Hematopoietic multipotent progenitor cell (in vitro differentiated cells): ENCODE measurements at places on chromosomes 12 and 14.

DNA sequence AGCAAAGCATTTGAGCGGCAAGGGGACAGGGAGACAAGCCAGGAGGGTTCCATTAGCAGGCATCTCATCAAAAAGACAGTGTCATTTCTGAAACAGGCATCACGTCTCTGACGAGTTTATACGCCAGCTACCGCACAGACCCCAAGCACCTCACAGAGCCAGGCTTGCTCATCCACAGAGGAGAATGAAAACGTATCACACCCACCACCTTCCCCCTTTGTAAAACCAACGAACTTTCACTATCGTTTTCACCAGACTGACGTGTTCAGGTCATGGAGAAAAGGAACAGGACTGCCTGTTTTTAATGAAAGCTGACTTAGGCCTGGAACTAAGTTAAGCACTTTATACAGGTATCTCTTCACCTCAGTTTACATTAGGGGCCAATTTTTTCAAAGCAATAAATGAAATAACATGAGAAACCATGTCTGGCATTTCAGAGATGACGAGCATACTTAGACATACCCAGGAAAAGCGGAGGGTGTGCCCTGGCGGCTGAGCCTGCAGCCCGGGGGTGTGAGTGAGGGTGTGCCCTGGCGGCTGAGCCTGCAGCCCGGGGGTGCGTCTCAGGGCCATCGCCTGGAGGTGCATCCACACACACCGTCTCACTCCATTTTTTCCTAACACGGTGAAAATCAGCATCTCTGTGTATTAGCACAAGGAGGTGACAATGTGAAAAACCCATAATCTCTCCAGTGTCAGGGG, 41.9 kb downstream of the STX2 start:
- no peak for DNase-seq

DNA sequence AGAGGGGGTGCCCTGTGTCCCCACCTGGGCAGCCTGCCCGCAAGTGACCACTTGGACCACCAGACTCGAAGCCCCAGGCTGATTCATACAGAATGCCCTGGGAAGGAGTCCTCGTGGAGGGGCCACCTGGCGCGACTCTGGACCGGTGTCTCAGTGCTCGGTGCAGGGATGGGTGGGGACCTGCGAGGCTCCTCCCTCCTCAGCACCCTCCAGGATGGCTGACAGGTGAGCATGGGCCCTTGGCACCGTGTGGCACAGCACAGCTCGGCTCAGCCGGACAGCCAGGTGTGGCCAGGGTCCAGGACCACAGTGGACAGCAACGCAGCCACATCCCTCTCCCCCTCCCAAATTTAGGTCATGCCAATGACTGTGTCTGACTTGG, 44.5 kb downstream of the CCNK start:
- DNase-seq: no peak

DNA sequence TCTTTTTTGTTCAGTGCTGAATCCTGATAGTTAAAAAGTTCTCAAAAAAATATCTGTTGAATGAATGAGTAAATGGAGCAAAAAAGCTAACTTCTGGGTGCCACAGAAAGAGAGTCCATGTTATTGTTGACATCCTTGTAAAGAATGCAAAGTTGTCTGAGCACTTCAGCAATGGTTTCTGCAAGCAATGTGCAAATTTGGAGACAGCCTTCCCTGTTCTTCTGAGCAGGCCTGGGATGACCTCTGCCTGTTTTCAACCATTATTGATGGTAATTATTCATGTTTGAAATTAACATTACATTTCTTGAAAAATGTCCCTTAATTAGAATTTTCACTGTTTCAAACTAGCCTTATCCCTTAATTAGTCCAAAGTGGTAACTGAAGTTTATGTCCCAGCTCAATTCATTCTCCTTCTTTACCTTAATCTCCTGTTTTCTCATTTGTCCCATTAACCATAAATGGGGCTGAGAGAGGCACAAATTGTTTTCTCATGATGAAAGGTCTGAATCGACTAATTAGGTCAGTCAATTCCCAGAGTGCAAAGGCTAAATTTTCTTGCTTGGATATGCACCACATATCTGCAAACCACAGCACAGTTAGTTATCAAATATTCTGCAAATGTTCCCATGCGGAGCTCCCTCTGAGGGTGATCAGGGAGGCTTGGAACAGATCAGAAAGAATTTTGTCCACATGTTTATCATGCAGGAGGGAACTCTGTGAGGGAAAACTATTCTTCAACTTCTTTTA, 139.4 kb upstream of the KRR1 start:
- DNase-seq: no peak

DNA sequence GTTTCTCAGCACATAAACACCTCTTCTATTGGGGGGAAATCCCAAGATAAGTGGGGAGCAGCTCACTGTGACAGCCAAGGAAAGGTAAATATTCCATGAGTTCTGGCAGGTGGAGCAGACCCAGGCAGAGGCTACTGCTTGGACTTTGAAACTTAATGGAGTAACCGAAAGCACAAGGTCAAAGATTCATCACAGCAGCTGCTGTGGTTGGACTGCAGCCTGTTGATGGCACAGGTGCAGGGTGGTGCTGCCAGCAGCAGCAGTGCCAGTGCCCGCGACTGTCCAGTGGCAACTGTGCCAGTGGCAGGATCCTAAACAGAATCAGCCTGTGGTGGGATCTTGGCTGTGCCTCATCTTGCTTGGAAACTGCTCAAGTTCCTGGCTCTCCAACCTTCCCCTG, 81.4 kb upstream of the ARID2 start:
- no peak for DNase-seq

- no peak for DNase-seq
Measured at GRCh38 chr12:101110866-101111265, 99.2 kb downstream of the SLC5A8 start.

DNA sequence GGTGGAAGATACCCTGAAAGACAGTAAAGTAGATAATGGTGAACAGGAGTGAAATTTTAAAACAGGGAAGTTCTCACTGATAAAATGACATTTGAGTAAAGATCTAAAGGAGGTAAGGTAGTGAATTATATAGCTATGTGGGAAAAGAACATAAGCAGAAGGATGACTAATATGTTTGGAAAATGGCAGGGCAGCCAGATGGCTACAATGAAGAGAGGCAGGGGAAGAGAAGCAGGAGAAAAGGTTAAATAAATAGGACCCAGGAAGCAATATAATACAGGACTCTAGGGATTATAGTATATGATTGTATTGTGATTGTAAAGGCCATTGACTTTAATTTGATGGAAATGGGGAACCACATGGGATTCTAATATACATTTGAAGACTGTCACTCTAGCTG, 33.0 kb downstream of the SCFD1 start:
- no peak for DNase-seq

DNA sequence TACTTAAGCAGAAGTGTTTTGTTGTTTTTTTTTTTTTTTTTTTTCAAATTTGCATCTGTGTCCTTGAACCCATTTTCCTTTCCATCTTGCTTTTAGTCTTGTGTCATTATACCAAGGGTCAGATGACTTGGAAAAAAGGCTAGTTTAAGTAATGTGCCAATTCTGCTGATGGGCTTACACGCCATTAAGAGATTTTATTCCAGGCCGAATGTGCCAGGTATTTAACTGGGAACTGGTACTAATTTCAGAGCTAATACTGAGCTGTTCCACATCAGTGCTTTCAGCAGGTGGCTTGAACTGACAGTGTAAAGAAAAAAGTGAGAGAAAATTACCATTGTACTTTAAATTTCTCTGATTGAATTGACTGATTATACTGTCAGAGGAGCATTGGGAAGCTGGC, 224.9 kb downstream of the NPAS3 start:
- no peak for DNase-seq

GRCh38 chr14:44468771-44469170, 38.3 kb downstream of the FSCB start:
- DNase-seq: no peak

GRCh38 chr14:104138718-104139459, 502 bp downstream of the KIF26A start:
- DNase-seq: no peak

GRCh38 chr12:104275689-104276088, 27.9 kb upstream of the EID3 start:
- no peak for DNase-seq

DNA sequence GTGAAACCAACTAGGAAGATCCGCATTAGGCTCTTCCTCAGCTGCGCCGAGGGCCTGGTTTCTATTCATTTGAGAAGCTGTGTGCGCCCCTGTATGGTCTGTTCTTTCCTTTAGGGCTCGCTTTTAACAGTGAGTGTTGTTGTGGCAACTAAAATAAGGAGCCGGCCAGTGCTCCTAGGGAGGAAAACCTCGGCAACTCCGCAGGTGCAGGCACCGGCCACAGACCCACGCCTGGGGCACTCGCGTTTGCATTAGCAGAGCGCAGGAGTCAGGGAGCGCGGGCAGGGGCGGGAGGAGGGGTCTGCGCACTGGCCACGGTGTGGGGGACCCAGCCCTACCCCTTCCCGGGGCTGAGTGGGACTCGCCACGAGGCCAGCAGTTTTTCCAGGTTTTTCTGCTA, 50.5 kb downstream of the STX2 start:
- no peak for DNase-seq

- DNase-seq: no peak
Measured at GRCh38 chr12:124240493-124240892, 54.4 kb upstream of the RFLNA start.

- DNase-seq: no peak
Measured at GRCh38 chr12:49138587-49138986, 7.4 kb upstream of the TUBA1B start.

DNA sequence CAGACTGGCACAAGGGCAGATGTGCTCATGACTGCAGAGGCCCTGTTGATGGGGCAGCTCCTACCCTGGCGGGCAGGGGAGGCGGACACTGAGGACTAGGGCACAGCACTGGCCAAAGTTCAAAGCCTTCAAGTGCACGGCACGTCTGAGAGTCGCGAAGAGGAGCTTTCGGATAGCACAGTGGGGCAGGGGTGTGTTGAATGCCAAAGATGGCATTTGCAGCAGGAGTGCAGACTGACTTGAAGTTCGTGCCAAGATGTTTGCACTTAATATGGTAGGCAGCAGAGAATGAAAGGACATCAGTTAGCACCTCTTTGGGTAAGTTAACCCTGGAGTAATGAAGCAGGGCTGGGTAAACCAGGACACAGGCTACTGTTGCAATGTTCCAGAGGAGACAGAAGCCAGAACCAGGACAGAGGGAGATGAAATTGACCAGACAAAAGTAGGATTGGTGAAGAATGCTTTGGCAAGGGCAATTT, 6.7 kb upstream of the EML1 start:
- no peak for DNase-seq

- DNase-seq: no peak
Measured at GRCh38 chr14:61925732-61926435, 163.7 kb downstream of the SNAPC1 start.

DNA sequence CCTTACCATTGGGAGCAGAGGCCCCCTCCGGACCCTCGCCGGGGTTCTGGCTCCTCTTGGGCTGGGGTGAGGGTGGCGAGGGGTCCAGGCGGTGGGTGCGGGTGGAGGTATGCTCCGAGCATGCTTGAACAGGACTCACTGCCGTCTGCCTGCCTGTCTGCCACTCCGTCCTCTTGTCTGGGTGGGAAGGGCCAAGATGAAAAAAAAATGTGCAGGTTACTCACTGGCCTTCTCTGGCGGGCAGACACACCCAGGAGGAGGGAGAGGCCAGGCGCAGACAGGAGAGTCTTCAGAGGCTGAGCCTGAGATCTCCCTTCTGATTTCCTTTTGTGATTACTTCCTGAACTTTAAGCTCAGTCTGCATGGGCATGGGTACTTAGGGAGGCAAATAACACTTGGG, 76.1 kb downstream of the STON2 start:
- no peak for DNase-seq

GRCh38 chr12:5010151-5010550, 33.5 kb upstream of the KCNA5 start:
- DNase-seq: no peak

GRCh38 chr14:45252366-45253069, 484 bp downstream of the MIS18BP1 start:
- DNase-seq: no peak

DNA sequence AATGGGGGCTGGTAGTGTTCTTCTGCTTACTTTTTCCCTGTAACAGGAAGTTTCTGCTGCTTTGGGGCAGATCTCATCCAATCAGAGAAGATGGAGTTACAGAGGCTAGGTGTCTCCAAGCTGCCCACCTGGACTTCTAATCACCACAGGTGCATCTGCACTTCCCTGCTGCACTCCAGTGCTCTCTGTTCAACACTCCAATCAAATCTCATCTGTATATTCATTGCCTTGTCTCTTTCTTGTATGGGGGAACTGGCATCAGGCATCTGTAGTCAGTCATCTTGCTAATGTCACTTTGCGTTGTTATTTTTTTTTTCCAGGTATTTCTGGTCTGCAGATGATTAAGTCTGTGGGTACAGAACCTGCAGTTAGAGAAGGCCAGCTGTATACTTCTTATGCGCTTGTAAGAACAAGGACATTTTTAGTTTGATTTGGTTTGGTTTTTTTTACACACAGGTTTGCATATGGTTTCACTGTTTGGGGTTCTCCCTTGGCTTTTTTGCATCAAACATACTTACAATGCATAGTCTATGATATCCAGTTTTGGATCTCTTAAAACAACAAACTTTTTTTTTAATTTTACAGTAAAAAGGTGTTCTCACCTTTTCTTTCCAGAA, 116.0 kb downstream of the METTL25 start:
- DNase-seq: no peak

DNA sequence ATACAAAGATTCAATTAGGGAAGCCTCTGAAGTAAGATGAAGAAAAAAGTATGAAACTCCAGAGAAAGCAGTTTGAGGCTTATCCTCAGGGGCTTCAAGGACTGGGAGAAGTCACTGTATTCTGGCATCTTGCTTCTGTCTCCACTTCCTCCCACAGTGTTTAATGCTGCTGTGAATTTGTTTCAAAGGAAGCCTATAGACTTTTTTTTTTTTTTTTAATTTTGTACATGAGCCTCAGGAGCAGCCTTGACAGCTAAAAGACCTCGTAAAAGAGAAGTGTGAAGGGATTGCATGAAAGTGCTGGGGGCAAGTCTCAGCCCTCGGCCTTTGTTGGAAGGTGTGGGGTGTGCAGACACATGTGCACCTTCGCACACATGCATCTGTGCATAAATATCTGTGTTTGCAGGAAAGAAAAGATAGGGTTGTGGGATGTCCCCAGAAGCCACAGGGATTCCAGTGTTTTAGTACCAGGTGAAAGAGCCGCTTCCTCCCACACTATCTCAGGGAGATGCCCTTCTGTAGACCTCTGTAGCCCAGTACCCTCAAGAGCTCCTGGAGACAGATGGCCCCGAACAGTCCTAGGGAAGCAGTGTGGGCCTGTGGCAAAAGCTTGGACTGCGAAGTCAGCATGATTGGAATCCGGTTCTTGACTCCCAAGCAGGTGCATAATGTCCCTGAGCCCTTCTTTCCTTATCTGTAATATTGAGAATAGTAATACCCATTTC, 193.5 kb upstream of the BCL2L14 start:
- DNase-seq: no peak

DNA sequence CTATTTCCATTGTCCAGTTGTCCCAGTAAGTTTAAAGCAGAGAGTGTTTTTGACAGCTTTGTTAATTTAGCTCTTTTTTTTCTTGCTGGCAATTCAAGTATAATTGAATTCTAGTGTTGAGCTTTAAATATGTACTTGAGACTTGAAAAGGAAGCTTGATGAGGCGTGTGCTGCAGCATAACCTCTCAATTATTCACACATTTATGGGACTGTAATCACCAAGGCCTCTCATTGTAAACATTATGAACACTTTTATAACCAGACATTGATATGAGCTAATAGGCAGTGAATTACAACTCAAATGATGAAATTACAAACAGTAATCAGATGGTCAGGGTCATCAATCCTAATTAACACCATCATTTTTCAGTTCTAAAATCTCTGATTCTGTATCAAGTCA, 378.0 kb upstream of the DDHD1 start:
- no peak for DNase-seq
